Stimulated activated CD8-positive, alpha-beta memory T cell treated with anti-CD3 and anti-CD28 coated beads, Interleukin-4, amount 100 ng/mL, for 4 hours (primary cell): ENCODE measurements at places on chromosomes 3 and 15.

- DNase-seq, result no peak
Measured at GRCh38 chr3:171267104-171267503, 193.1 kb downstream of the TNIK start.

- no peak for DNase-seq
Measured at GRCh38 chr3:185934767-185935464, 2.9 kb downstream of the TRA2B start.

DNA sequence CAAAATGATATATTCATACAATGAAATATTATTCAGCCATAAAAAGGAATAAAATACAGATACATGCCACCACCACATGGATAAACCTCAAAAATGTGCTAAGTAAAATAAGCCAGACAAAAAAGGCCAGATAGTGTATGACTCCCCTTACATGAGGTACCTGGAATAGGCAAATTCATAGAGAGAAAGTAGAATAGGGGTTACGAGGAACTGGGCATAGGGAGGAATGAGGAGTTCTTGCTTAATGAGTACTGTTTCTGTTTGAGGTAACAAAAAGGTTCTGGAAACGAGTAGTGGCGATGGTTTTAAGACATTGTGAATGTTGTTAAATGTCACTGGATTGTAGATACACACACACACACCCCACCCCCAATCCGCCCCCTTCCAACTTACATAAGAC lies 8.2 kb downstream of the RAF1 start:
- no peak for DNase-seq

- no peak for DNase-seq
Measured at GRCh38 chr3:171950373-171950772, 89.0 kb upstream of the FNDC3B start.
